ENCODE measurements at places on chromosomes 13 and 19. TPM values are rescaled to one million over a fixed set of nuclear protein-coding genes. Genes with fewer than 3 reads are reported as not detected.

OSCAR gene
- polyA plus RNA-seq, result 0.43 TPM

DNA sequence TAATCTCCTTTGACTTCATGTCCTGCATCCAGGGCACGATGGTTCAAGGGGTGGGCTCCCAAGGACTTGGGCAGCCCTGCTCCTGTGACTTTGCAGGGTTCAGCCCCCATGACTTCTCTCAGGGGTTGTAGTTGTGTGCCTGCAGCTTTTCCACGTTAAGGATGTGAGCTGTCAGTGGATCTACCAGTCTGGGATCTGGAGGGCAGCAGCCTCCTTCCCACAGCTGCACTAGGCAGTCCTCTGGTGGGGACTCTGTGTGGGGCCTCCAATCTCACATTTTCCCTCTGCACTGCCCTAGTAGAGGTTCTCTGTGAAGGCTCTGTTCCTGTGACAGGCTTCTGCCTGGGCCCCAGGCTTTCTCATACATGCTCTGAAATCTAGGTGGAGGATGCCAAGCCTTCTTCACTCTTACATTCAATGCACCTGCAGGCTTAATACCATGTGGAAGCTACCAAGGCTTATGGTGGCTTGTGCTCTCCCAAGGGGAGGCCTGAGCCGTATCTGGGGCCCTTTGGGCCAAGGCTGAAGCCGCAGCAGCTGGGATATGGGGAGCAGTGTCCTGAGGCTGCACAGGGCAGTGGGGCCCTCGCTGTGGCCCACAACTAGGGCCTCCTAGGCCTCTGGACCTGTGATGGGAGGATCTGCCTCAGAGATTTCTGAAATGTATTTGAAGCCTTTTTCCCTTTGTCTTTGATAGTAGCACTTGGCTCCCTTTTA, 39.3 kb upstream of the ERICH6B start:
- DNase-seq, result no peak

DNA sequence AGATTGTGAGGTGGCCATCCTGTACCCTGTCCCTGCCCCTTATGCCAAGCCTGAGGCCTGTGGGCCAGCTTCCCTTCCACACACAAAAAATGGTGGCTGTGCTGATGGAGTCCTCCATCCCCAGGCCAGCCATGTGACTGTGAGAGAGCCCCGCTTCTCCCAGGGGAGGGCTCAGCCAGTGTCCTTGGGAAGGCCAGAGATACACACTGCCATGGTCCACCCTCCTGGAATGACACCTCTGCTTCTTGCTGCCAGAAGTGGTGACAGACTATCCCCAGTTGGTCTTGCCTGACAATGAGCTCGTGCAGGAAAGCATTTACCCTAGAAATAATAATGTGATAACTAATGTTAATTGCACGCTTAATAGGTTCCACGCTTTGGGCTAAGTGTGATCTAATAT, 38.0 kb downstream of the FAM124A start:
- DNase-seq, result no peak

TJP3 gene
- 17.9 TPM for polyA plus RNA-seq

SCN1B gene
- 1.0 TPM for polyA plus RNA-seq

Data from left lung (tissue), 14 donors.